ENCODE measurements at places on chromosomes 11 and 22.

- H3K4me3 ChIP-seq, result no peak overlapping the region
- peaks cover 26% of the 10 kb centered on the region for H3K27me3 ChIP-seq
- no peak overlapping the region for H3K27ac ChIP-seq
- H3K36me3 ChIP-seq, result no peaks in the 10 kb centered on the region
- H3K4me1 ChIP-seq, result no peaks in the 10 kb centered on the region
- DNase-seq, result no peak
Measured at GRCh38 chr11:35523331-35523768, 2.1 kb downstream of the PAMR1 start.

GRCh38 chr11:26622181-26622580 is 50.1 kb upstream of the MUC15 start:
- H3K4me3 ChIP-seq, result no peak overlapping the region
- H3K27ac ChIP-seq, result no peak overlapping the region
- no peaks in the 10 kb centered on the region for H3K36me3 ChIP-seq
- H3K4me1 ChIP-seq, result no peaks in the 10 kb centered on the region
- DNase-seq, result no peak
- no peaks in the 10 kb centered on the region for H3K27me3 ChIP-seq

- no peaks in the 10 kb centered on the region for H3K4me1 ChIP-seq
- peaks cover 3% of the 10 kb centered on the region for H3K27me3 ChIP-seq
- no peaks in the 10 kb centered on the region for H3K36me3 ChIP-seq
Measured at GRCh38 chr22:34797826-34798225, 268.1 kb upstream of the ISX start.

DNA sequence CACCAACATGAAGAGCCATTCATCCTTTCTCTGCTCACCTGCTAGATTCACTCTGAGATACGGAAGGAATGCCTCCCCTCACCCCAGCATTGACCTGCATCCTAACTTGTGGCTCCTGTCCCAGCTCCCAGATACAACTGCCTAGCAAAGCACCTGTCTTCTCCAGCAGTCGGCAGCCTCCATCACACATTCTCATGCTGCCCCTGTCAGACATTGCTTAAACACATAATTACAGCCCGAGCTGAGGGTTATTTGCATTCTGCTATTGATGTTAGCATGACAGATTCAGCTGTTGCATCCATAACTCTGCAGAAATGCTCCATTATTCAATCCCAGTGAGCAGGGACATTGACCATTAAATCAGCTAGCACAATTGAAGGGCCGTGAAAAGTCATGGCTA is 184.4 kb upstream of the NARS2 start:
- H3K36me3 ChIP-seq, result no peaks in the 10 kb centered on the region
- no peak for DNase-seq
- no peaks in the 10 kb centered on the region for H3K27me3 ChIP-seq
- H3K4me1 ChIP-seq, result no peaks in the 10 kb centered on the region
- no peak overlapping the region for H3K4me3 ChIP-seq

DNA sequence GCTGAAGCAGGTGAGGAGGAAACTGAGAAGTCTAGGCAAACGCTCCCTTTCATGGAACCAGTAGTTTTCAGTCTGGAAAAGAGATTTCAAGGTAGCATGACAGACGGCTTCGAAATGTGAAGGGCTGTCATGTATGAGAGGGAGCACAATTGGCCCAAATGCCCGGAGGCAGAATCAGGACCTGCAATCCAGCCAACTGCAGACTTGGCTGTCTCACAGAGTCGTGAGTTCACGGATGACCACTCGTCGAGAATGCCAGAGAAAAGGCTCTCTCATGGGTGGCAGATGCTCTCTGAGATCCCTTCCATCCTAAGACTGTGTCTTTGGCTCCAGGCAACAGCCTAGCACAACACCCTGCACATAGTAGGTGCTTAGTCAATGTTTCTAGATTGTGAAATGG is 134.8 kb downstream of the DSCAML1 start:
- no peak overlapping the region for H3K4me3 ChIP-seq
- H3K4me1 ChIP-seq, result no peaks in the 10 kb centered on the region
- H3K36me3 ChIP-seq, result no peaks in the 10 kb centered on the region
- H3K27me3 ChIP-seq, result peaks cover 3% of the 10 kb centered on the region
- DNase-seq, result no peak
- no peak overlapping the region for H3K27ac ChIP-seq

- peaks cover 2% of the 10 kb centered on the region for H3K27me3 ChIP-seq
- peaks cover 4% of the 10 kb centered on the region for H3K4me1 ChIP-seq
- no peak overlapping the region for H3K27ac ChIP-seq
- H3K36me3 ChIP-seq, result peaks cover 8% of the 10 kb centered on the region
- H3K4me3 ChIP-seq, result no peak overlapping the region
Measured at GRCh38 chr11:9158898-9159391, 67.5 kb upstream of the SCUBE2 start.

DNA sequence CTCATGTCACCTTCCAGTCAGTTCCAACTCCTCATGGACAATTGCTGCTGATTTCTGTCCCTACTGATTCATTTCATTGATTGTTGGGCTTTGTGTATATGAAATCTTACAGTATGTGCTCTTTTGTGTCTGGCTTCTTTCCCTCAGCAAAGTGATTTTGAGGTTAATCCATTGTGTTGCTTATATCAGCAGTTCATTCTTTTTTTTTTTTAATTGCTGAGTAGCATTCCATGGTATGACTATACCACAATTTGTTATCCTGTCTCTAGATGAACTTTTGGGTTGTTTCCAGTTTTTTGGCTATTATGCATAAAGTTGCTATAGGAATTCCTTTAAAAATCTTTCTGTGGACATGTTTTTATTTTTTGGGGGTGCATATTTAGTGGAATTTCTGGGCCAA is 59.9 kb downstream of the NXPE1 start:
- H3K36me3 ChIP-seq, result no peaks in the 10 kb centered on the region
- no peaks in the 10 kb centered on the region for H3K4me1 ChIP-seq
- DNase-seq, result no peak

- DNase-seq, result no peak
- H3K27me3 ChIP-seq, result peaks cover 2% of the 10 kb centered on the region
- H3K27ac ChIP-seq, result no peak overlapping the region
- H3K36me3 ChIP-seq, result no peaks in the 10 kb centered on the region
- H3K4me1 ChIP-seq, result no peaks in the 10 kb centered on the region
Measured at GRCh38 chr22:32951076-32951806, 106.9 kb downstream of the SYN3 start.

DNA sequence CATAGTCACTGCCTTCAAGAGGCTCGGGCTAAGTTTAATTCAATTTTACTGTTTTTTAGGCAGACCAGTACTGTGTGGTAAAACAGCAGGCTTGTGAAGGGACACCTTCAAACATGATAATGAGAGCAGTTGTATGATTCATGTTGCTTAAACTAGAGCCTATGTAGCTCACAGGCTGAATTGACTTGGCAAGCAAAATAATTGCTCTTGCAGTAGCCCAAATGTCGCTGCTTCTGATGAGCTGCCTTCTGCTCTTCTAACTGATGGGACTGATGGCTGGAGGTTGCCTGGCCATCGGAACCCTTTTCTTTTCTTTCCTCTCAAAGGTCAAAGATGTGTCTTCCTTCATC is 137.6 kb downstream of the MAML2 start:
- H3K36me3 ChIP-seq, result peaks cover 4% of the 10 kb centered on the region
- H3K27me3 ChIP-seq, result no peaks in the 10 kb centered on the region
- DNase-seq, result peak; percentile 29
- no peak overlapping the region for H3K4me3 ChIP-seq
- H3K27ac ChIP-seq, result peak overlapping the region; percentile 86
- H3K4me1 ChIP-seq, result peaks cover 54% of the 10 kb centered on the region

All from immature natural killer cell (primary cell).